ENCODE measurements at places on chromosomes 6 and 20.

- DNase-seq: no peak
Measured at GRCh38 chr6:36054956-36055355, 27.3 kb downstream of the MAPK14 start.

- no peak for DNase-seq
Measured at GRCh38 chr6:131840936-131841583, 33.2 kb downstream of the ENPP1 start.

- DNase-seq: no peak
Measured at GRCh38 chr6:40164345-40164755, 230.1 kb upstream of the MOCS1 start.

DNA sequence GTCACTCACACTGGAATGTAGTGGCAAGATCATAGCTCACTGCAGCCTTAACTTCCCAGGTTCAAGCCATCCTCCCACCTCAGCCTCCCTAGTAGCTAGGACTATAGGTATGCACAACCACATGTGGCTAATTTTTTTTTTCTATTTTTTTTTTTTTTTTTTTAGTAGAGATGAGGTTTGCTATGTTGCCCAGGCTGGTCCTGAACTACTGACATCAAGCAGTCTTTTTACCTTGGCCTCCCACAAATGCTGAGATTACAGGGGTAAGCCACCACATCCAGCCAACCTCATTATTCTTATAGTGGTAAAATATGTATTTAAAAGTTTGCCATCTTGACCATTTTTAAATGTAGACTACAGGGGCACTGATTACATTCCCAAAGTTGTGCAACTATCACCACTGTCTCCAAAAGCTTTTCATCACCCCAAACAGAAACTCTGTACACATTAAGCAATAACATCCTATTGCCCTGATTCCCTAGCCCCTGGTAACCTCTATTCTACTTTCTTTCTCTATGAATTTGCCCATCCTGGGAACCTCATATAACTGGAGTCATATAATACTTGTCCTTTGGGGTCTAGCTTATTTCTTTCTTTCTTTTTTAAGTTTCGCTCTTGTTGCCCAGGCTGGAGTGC, 268.0 kb upstream of the JARID2 start:
- no peak for DNase-seq

DNA sequence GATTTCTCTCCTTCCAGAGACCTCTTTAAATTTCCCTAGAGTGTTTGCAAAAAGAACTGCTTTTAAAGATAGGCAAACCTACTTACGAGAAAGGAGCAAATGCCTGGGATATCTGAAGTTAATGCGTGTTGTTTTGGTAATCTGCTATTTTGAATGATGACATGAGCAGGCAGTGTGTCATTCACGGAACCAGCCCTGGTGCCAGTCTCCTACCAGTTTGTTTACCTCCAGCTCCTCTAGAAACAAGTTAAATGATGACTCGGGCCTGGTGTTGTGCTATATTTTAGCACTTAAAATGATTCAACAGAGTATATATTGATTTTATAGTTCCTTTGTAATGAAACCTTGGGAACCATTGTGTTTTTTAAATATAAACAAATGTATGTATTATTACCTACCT, 41.1 kb upstream of the MAP3K4 start:
- DNase-seq: peak; percentile 87

DNA sequence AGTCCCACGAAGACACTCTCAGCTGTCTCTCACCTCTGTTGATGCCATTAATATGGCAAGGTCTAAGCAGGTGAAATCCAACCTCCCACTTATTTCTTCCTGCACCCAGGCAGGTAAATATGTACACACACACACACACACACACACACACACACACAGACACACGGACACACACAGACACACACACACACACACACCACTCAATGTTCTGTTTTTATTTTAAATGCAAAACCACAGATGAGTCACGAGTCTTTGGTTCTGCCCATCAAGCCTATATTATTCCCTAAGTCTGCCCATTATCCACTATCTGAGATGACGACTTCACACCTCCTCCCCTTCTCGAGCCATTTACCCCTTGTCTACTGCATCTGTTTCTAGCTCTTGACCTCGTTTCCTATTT, 344.7 kb downstream of the CDH26 start:
- DNase-seq: no peak

GRCh38 chr20:34999021-34999451, 43.4 kb downstream of the MYH7B start:
- no peak for DNase-seq

GRCh38 chr6:154767003-154767723, 33.9 kb downstream of the SCAF8 start:
- DNase-seq: peak; percentile 28

DNA sequence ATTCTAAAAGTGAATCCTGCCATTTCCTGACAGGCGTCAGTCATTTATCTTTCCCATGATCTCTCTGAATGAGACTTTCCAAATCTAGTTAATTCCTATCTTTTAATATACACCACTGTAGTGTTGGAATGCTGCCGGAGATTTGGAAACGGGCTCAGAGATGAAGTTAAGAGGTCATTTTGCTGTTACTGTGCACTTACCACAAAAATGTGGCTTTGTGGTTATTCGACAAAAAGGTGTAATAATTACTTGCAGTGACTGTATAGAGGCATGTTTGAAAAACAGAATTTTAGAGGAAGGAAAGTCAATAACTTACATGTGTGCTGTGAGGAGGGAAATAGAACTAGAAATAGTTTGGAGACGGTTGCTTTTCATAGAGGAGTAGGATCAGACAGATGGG, 460.2 kb upstream of the BTBD3 start:
- peak; percentile 9 for DNase-seq

DNA sequence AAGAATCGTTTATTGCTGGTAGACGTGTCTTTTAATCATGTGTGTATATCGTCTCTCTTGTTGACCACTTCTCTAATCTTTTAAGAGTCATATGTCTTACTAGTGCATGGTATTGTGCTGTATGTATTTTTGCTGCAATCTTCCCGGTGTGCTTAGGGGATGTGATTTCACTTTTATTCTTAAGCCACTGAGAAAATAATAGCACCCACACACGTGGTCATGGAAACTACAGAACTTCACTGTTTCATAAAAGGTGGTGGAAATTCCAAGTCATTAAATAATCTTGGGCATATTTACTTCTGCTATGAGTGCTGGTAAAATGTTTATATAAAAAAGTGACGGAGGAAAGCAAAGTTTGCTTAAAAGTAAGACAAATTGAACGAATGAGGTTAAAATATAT, 3.0 kb upstream of the CDYL start:
- no peak for DNase-seq

DNA sequence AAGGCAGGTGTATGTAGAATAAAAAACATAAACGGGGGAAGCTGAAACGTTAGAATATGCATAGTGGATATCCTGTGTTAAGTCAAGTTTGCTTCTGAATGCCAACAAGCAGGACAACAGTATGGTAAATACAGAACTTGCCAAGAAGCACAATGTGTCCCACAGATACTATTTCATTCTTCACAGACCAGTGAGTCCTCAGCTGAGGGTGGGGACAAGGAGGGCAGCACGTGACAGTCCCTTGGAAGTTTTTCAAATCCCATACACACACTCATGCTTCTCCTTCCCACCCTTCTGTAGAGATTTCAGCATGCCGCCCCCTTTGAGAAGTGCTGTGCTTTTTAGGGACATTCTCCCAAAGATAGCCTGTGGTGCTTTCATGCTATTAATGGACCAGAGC, 268.5 kb upstream of the ECI2 start:
- DNase-seq: peak; percentile 24

- DNase-seq: no peak
Measured at GRCh38 chr20:4009309-4009708, 6.0 kb downstream of the RNF24 start.

DNA sequence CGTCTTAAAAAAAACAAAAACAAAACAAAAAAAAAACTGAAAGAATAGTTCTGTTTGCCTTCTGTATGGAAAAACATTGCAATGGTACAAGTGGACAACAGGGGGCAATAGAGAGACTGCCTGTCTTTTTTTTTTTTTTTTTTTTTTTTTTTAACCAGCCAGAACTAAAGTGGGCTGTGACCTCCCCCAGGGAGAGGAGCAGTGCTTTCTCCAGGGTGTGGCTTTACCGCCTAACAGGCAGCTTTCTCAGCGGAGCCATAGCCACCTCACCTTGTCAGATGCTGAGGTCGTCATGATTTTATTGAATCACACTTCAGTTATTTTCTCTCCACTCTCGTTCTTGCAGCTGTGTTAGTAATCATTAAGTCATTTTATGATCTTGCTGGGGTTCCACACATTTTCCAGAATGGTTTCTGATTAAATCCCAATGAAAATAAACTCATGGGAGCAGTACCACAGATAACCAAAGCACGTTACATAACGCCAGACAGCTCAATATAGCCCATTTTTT, 78.4 kb downstream of the GMPR start:
- DNase-seq: peak; percentile 85

DNA sequence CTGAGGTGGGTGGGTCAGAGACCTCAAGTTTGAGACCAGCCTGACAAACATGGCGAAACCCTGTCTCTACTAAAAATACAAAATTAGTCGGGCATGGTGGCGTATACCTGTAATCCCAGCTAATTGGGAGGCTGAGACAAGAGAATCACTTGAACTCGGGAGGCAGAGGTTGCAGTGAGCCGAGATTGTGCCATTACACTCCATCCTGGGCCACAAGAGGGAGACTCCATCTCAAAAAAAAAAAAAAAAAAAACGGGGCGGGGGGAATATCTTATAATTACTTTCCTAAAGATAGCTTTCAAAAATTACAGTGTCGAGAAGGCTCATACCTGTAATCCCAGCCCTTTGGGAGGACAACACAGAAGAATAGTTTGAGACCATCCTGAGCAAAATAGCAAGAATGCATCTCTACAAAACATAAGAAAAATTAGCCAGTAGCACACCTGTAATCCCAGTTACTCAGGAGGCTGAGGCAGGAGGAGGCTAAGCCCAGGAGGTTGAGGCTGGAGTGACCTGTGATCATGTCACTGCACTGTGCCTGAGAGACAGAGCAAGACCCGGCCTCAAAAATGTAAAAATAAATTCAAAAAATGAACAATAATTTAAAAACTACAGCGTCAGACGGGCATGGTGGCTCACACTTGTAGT, 25.8 kb downstream of the CBFA2T2 start:
- DNase-seq: no peak

DNA sequence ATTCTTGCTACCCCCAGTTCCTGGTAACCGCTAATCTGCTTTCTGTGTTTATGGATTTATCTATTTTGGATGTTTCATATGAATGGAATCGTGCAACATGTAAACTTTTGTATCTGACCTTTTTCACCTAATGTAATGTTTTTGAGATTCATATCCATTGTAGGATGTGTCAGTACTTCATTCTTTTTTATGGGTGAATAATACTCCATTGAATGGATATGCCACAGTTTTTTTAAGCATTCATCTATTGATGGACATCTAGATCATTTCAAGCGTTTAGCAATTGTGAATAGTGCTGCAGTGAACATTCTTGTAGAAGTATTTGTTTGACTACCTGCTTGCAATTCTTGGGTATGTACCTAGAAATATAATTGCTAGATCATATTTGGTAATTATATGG, 13.0 kb downstream of the KDM1B start:
- DNase-seq: no peak

GRCh38 chr6:111794727-111795452, 78.4 kb downstream of the FYN start:
- DNase-seq: no peak

- no peak for DNase-seq
Measured at GRCh38 chr20:23656372-23656771, 18.6 kb upstream of the CST3 start.

GRCh38 chr20:48797275-48797825, 30.4 kb downstream of the PREX1 start:
- DNase-seq: no peak

DNA sequence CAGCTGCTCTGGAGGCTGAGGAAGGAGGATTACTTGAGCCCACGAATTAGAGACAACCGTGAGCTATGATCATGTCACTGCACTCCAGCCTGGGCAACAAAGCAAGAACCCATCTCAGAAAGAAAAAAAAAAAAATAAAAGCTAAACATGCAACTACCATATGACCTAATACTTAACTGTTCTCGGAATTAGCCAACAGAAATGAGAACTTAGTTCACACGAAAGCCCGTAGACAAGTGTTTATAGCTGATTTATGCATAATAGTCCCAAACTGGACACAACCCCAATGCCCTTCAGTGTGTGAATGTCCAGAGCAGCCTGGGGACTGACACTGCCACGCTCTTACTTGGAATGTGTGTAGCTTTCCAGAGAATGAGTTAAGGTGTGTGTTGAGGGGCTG, 211.5 kb upstream of the PROKR2 start:
- DNase-seq: no peak

DNA sequence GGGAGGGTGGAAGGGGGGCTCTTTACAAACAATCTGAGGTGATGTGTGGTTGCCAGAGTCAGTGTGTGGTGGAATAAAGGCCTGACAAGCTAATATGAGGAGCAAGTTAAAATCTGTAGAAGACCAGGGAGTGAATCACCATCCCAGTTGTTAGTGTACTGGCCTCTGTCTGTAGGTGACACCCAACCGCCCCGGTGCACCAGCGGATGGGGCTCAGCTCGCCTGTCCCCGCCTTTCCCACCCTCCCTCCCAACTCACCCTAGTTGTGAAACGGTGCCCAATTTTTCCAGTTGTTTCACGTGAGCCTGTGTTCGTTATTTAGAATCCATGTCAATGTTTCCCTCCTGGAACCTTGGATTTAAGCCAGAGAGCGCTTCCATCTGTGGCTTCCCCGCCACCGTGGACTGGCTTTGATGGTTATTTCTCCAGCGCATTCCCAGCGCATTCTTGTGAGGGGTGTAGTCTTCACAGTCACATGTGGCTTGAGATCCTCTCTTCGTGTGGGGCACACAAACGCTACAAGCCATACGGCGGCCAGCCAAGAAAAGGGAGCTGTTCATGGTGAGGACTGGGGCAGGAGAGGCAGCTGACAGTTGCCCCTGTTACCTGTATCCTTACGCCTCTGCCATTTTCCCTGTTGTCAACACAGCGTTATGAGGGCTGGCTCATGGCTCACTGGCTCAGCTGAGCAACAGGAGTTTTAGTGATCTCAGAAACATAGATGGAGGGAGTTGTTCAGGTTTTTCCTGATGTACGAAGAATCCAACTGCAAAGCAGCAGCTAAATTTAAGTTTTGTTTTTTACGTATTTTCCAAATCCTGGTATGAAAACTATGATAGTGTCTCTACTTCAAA, 137.6 kb downstream of the ZDHHC14 start:
- peak; percentile 70 for DNase-seq

DNA sequence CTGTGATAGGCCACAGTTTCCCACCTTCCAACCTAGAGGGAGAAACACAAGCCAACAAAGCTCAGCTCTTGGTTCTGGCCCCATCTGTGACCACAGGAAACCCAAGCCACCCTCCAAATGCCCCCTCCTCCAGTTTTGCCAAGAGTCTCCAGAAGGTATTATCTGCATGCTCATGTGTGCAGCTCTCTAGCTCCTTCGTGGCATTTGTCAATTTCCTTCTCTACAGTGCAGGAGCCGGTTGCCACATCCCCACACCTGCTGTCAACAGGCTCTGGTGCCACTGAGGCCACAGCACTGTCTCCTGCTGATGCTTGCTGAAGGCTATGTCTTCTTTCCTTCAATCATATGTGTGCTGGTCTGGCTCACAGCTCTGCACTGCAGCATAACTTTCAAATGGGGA, 177.2 kb downstream of the CLIC5 start:
- no peak for DNase-seq

Data from GM23248 (cell line).